Transverse colon (tissue), 4 donors: ENCODE measurements at places on chromosomes 12 and 14.

- H3K4me3 ChIP-seq = peak overlapping the region; percentile 76
- H3K4me1 ChIP-seq = peaks cover 6% of the 10 kb centered on the region
- H3K27me3 ChIP-seq = no peaks in the 10 kb centered on the region
- peak overlapping the region; percentile 89 for H3K27ac ChIP-seq
- H3K36me3 ChIP-seq = no peaks in the 10 kb centered on the region
Observed at GRCh38 chr12:132084621-132085290, 59.4 kb downstream of the DDX51 start.

GRCh38 chr12:84046859-84047258 is 865.7 kb downstream of the SLC6A15 start:
- H3K27me3 ChIP-seq = no peaks in the 10 kb centered on the region
- DNase-seq = no peak
- H3K4me1 ChIP-seq = no peaks in the 10 kb centered on the region
- H3K27ac ChIP-seq = no peak overlapping the region

GRCh38 chr12:112523856-112524255 is 105.1 kb downstream of the PTPN11 start:
- no peak for DNase-seq
- H3K27me3 ChIP-seq = no peaks in the 10 kb centered on the region
- no peaks in the 10 kb centered on the region for H3K36me3 ChIP-seq
- no peak overlapping the region for H3K27ac ChIP-seq

- peaks cover 86% of the 10 kb centered on the region for H3K4me1 ChIP-seq
- DNase-seq = no peak
- H3K36me3 ChIP-seq = no peaks in the 10 kb centered on the region
- H3K4me3 ChIP-seq = no peak overlapping the region
- peak overlapping the region; percentile 42 for H3K27ac ChIP-seq
Observed at GRCh38 chr12:110314308-110314707, 33.3 kb downstream of the ATP2A2 start.

GRCh38 chr12:113368331-113368730 is 9.9 kb downstream of the PLBD2 start:
- no peaks in the 10 kb centered on the region for H3K4me1 ChIP-seq
- DNase-seq = no peak
- H3K27ac ChIP-seq = no peak overlapping the region
- H3K27me3 ChIP-seq = no peaks in the 10 kb centered on the region
- no peak overlapping the region for H3K4me3 ChIP-seq
- H3K36me3 ChIP-seq = no peaks in the 10 kb centered on the region

DNA sequence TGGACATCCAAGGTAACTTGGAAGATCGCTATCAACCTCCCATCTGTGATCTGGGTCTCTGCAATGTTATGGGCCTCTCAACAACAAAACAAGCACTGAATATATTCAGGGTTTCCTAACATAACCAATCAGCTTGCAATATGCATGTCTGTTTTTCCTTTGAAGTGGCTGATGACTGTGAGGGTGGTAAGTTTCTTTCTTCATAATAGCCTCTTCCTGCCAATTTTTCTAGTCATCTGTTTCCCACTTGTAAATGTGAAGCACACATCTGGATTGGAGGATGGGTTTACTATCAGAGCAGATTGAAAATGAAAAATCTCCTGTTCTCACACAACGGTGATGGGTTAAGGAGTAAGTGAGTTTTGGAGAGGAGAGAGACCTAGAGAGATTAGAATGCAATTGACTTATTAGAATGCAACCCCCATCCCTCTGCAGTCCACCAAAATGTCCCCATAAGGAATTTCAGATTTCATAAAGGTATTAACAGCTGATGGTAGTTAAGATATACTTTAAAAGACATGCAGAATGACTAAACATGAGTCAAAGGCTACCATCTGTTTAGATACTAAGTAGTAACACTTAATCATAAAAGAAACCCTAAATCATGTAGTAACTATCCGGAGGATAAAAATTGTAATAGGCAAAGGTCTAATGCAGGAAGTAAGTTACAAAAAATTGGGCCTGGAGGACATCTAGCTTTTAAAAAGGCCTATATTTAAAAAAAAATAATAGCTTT is 58.4 kb upstream of the SAV1 start:
- no peak overlapping the region for H3K27ac ChIP-seq
- no peak for DNase-seq
- no peaks in the 10 kb centered on the region for H3K4me1 ChIP-seq
- H3K36me3 ChIP-seq = no peaks in the 10 kb centered on the region
- no peaks in the 10 kb centered on the region for H3K27me3 ChIP-seq

- H3K4me3 ChIP-seq = peak overlapping the region; percentile 98
- no peaks in the 10 kb centered on the region for H3K36me3 ChIP-seq
- no peak for DNase-seq
- H3K27ac ChIP-seq = peak overlapping the region; percentile 99
- no peaks in the 10 kb centered on the region for H3K27me3 ChIP-seq
Observed at GRCh38 chr14:61698206-61698980, 3.1 kb downstream of the HIF1A start.

- DNase-seq = no peak
- H3K27me3 ChIP-seq = no peaks in the 10 kb centered on the region
- no peaks in the 10 kb centered on the region for H3K36me3 ChIP-seq
- H3K4me3 ChIP-seq = no peak overlapping the region
- no peaks in the 10 kb centered on the region for H3K4me1 ChIP-seq
- no peak overlapping the region for H3K27ac ChIP-seq
Observed at GRCh38 chr14:24940213-24940783, 109.6 kb downstream of the STXBP6 start.

- H3K4me3 ChIP-seq = no peak overlapping the region
- no peak for DNase-seq
- no peaks in the 10 kb centered on the region for H3K36me3 ChIP-seq
- peaks cover 22% of the 10 kb centered on the region for H3K4me1 ChIP-seq
- peak overlapping the region; percentile 69 for H3K27ac ChIP-seq
Observed at GRCh38 chr12:110104188-110105094, 19.7 kb upstream of the IFT81 start.

DNA sequence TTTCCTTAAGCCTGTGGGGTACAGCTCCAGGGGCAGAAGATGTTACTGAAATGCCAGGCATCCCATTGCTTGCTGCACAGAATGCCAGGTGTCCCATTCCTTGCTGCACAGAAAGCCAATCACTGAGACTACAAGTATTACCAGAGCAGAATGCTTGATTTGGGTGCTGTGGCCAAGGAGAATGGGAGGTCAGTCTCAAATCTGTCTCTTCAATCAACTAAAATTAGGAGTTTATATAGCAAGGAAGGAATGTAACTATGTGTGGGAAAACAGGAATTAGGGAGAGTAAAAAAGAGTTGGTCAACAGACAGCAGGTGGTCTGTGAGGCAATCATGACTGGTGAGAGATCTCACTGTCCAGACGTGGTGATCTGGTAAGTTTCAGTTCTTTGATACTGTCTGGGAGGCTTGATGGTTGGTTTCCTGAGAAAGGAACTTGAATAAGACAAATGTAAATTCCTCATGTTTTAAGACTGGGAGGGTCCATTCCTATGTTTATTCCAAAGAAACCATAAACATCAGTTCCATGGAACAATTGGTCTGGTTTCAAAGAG is 31.2 kb upstream of the VASH1 start:
- no peaks in the 10 kb centered on the region for H3K4me1 ChIP-seq
- H3K36me3 ChIP-seq = no peaks in the 10 kb centered on the region
- no peaks in the 10 kb centered on the region for H3K27me3 ChIP-seq
- no peak for DNase-seq

DNA sequence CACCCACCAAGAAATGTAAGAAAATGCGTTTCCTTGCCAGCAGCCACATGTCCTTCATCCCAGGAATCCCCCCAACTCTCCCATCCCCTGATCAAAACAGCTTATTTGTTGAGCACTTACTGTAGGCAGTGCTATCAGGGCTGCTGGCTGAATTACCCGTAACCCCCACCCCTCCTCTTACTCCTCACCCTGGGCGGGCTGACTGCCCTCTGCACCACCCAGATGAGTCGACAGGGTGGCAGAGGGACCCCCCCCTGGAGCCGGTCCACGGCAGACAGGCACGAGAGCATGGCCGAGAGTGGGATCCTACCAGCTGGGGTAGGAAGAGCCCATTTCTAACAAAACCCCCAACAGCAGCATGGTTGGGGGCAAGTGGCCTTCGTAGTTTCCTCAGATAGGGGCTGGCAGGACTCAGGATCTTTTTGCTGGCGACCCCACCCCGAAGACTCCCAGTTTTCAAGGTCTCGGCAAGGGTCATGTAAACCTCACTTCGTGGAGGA is 1.1 kb upstream of the RHOF start:
- H3K4me1 ChIP-seq = peaks cover 66% of the 10 kb centered on the region
- H3K27me3 ChIP-seq = no peaks in the 10 kb centered on the region
- H3K27ac ChIP-seq = peak overlapping the region; percentile 100
